Stimulated activated CD4-positive, alpha-beta T cell treated with anti-CD3 and anti-CD28 coated beads, Interleukin-12 subunit alpha, Interleukin-12 subunit beta, amount 100 ng/mL, for 4 hours (primary cell): ENCODE measurements at places on chromosomes 1 and 21.

DNA sequence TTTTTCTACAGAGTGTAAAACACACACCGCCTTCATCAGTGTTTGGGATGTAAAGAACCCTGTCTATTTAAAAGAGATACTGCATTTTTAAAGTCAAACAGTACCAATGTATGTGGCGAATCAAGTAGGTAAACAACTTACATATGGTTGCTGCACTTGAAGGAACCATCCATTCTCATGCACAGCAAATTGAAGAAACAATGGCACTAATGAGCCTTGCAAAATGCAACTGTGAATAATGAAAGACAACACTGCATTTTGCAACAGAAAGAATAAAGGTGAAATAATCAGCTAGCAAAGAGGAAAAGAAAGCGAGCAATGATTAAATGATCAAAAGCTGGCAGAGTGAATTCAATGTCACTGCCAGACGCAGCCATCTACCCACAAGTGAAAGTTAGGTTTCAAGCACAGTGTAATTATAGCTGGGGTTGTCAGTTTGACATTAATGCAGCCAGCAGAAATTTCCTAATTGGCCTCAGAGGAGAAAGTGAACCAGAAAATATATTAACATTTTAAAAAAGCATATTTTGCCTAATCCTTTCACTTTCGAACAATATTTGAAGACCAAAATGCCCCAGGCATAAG is 10.9 kb upstream of the BARHL2 start:
- DNase-seq, result no peak

DNA sequence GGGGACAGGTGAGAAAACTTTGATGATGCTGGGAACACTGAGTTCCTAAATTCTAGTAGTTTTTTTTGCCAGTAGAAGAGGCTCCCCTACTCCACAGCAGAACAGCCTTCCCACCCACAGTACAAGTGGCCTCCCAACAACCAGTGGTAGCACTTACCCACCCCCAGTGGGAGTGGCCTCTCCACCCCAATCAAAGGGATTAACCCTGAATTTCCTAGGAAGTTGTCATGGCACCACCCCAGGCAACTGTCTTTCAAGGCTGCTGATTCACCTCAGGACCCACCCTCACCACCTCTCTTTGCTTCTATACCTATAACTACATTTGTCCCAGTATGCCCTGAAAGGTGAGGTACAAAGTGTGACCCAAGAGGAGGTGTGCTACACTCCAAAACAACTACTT is 81.4 kb upstream of the PRDX6 start:
- DNase-seq, result no peak

DNA sequence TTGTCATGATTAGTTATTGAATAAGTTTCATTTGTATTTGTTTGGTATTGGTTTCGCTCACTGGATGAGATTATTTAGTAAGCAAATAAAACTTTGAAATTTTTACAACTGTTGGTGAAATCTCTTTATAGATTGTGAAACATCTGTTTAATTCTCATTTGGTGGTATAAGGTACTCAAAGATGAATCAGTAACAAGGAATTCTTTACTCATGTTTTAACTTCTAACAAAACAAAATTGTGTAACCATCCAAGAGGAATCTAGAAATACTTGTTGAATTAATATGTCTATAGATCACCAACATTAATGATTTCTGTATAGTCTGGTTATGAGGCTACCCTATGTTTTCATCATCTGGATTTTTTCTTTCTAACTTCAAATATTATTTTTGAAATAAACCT is 62.8 kb upstream of the USP25 start:
- DNase-seq, result no peak

DNA sequence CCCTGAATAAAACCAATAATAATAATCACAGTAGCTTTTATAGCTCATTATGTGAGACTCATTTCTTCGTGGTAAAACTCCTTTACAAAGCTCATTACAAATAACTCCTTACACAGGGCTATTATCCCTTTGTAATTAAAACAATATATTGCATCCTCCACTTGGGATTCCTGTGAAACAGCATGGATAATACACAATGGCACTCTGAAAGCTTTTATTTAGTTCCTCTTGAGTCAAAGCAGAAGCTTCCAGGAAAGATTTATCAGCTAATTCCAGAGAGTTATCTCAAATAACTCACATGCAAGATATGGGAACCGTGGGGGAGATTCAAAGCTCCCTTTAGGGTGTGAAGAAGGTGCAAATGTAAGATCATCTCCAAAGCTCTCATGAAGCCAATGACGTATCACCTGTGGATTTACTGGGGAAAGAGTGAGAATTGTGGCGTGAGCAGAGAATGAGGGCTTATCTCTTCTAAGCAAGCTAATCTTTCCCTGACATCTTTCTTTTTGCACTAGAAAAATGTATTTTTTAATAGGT is 60.4 kb upstream of the GJA5 start:
- DNase-seq, result no peak

DNA sequence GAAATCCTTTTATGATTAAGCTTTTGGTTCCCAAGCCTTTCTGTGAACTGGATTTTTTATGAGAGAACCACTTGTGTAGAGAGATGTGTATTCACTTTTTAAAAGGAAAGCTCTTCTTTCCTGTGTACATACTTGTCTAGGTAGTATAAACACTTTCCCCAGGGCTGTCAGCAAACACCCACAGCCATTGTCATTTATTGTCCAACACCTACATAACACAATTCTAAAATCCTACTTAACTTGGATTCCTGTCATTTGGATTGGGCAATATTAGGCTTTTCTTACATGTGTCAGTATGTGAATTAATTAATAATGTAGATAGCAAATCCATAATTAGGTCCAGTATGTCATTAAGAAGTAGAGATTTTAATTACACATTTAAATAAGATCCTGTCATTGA is 12.3 kb downstream of the DDX20 start:
- no peak for DNase-seq

GRCh38 chr1:29358183-29358582 is 121.9 kb downstream of the PTPRU start:
- no peak for DNase-seq
